ENCODE measurements at places on chromosomes 1 and 21.

DNA sequence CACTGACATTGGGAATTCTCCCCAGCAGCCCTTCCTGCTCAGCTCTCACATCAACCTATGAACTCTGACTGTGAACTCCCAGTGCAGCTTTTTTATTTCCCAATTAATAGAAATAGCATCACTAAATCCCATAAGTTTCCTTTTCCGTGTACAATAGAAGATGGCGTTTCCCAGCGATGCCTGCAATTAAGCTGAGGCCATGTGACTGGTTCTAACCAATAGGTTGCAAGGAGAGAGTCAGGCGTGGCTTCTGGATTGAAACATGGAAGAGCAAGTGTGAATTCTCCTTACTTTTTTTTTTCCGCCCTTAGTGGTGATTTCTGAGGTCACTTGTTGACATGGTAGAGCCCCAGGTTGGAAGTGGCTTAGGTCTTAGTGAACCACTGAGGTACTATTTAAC, 59.0 kb upstream of the IGSF5 start:
- DNase-seq = no peak

GRCh38 chr21:39632796-39633442, 20.2 kb downstream of the B3GALT5 start:
- peak; percentile 67 for DNase-seq

- no peak for DNase-seq
Observed at GRCh38 chr1:157849229-157849875, 7.7 kb upstream of the CD5L start.

DNA sequence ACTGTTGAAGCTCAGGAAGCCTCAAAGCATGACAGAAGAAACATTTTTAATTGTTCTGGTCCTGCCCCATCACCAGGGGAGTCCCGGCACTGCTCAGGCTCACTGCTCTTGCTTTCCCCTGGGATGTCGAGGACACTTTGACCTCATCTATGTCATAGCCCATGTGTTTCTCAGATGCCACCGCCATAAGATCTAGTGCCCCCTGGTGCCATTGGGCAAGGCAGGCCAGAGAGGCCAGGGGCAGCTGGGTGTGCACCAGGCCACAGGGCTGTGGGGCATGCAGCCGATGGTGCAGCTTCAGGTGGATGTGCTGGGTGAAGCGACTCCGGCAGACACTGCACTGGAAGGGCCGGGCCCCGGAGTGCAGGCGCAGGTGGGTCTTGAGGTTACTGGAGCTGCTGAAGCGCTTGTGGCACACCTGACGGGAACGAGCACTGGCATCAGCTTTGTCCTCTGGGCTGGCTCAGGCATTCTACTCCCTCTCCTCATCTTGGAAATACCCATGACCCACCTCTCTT, 7.7 kb upstream of the CRYBG2 start:
- no peak for DNase-seq

DNA sequence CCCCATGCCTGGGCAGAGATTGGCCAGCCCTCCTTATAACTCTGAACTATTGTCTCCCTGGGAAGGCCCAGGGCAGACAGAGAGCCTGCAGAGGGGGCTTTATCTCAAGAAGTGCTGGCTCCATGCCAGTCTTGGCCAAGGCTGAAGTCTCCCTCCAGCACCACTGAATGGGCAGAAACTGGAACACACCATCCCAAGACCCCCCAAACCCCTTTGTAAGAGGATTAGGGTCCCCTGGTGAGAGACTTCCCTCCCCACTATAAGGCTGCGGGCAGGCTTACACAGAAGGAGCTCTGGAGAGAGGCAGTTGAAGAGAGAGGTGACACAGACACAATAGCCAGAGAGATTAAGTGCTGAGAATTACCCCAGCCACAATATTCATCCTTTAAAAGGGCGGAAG, 97.2 kb downstream of the NAV1 start:
- DNase-seq = no peak

DNA sequence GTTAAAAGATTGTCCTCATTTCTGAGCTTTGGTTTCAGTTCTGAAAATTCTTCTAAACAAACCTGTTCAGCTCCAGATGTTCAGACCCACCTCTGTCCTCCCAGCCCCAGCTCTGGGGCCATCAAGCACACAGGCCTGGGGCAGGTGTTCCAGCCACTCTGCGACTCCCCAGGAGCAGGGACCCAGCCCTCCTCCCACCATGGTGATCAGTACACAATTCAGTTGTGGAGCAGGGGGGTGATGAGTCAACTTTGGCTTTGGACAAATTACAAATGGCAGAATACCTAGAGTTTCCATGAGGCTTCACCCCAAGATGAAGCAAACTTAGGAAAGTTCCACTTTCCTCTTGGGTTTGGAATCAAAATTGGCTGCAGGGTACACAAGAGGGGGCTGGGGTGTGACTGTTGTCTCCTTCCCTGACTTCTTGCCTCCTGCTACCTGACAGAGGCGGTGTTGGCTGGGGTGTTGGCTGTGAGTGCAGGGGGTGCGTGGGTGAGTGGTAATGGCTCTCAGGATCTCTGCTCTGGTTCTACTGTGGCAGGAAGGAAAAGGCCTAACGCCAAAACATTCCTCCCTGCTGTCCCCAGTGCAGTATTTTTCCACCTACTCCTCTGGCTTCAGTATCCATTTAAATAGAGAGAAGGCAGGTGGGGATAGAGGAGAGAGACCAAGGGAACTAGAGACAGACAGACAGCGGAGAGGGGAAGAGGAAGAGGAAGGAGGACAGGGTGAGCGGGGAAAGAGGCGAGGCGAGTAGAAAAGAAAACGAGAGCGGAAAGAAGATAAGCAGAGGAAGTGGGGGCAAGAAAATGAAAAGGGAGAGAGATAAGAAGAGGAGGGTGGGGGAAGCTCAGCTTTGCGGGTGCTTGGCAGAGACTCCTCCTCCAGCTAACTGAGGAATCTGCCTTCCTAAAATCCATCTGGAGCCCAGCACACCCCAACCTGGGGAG, 20.6 kb upstream of the LRRN2 start:
- no peak for DNase-seq

GRCh38 chr1:85413169-85413568, 51.8 kb downstream of the DDAH1 start:
- DNase-seq = no peak

DNA sequence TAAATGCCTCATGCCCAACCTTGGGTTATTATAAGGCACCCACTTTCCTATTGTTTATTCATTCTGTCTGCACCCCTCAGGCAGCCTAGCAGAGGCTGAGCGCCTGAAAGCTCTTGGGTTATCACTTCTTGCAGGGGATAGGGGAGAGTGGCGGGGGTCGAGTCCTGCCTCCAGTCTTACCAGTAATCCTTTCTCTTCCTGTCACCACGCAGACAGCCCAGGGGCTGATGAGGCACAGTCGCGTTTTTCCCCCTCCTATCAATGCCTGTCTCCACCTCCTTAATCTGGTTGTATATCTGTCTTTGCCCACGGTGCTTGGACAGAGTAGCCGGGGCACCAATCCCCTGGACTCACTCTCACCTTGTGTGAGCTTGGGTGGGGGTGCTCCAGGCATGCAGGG, 733.1 kb downstream of the MATN1 start:
- no peak for DNase-seq

DNA sequence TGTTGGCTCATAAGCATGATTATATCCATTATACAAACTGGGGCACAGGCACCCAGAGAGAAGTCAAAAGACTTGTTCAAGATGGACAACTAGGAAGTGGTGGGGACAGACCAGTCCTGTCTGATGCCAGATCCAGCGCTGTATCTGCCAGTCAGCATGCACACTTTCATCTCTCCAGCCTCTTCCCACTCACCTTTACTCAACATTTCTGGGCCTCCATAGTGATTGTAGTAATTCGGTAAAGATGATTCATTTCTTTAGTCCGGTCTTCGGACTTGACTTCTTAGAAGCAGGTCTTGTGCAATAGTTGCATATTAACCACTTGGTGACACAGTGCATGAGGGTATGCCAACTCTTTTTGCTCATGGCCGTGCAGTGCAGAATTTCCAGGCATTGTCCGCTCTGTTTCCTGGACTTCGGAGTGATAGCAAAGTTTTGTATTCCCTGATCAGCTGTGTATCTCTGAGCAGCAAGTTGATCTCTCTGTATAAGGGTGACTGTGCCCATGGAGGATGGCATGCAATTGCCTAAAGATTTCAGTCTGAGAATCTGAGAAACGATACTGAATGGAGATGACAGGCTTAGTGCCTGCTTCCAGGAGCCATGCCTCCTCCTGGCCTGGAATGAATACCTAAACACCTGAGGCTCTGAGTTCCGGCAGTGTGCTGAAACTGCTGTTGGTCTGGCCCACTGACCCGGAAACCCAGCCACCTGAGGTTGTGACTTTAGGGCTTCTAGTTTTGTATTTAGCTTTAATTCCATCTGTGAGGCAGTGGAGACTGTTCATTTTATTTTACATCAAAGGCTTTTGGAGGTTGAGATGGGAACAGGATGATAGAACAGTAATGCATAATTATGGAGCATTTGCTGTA, 39.0 kb downstream of the GALNT2 start:
- DNase-seq = peak; percentile 50

DNA sequence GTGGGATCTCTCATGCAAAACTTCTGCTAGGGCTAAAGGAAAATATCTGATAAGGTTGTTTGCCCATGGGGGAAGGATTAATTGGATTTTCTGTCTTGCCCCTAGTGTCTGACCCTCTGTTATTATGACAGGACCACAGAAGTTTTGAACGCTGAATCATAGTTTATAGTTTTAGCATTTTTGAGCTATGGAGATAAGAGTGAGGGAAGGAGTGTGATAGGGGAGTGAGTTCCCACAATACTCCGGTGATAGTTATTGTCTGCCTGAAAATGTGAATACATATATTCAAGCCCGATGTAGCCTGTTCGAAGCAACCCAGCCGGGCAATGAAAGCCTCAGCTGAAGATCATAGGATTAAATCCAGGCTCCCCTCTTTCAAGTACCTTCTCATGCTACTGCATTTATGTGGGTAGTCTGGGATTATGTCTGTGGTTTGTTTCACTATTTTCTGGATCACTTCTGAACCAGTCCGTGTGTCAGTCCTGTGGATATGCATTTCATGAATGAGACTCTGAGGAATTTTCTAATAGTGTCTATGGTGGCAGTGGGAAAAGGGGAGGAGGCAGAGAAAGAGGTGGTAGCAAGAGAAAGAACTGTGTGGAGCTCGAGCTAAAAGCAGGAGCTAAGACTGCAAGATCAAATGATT, 258.7 kb downstream of the DISC1 start:
- DNase-seq = peak; percentile 80

Measured in fibroblast of skin of back (primary cell).